ENCODE measurements at places on chromosomes 5 and 9.

DNA sequence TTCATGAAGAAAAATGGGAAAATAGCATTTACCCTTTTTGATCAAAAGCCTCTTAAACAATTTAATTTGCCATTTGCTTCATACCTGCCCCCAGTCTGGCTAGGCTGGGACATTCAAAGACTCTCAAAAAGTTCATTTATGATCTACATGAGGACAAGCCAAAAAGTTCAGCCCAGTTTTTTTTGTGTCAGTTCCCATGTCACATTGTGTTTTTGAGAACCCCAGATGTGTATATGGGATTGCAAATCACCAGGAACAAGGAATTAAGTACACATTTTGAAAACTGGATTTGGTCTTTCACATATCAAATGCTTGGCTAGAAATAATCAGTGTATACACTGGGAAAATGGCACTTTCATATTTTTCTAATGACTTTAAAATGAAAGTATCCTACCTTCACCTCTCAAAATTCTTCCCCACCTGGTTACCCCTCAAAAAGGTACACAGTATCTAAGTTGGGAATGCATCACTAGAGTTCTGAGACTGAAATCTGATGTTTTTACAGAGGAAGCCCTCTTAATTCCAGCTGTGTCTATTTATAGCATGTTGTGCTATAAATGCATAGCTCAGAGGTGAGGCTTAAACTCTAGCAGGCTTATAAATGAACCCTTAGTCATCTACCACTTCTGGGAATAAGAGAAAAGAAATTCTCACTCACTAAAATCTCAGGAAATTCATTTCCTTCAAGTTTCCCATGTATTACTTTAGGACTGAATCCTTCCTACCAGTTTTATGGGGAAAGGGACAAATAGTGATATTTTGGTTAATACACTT lies 9.3 kb downstream of the STOM start:
- no peak for DNase-seq

DNA sequence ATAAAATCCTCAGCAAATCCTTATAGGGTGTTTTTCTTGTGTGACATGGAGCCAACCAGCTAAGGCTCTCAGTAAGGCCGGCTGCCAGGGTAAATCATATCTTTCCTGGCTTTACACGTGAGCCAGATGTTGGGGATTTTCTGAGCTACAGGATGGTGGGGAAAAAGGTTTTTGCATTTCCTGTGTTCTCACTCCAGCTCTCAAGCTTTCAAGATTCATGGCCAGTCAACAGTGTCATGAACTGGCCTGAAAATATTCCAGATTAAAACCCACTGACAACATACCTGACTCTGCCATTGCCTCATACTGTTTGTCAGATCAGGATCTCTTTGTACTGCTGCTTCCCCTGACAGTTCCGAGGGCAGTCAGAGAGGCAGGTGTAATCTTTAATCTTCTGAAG lies 306.9 kb downstream of the GLIS3 start:
- no peak for DNase-seq

GRCh38 chr9:136666372-136667213 lies 3.9 kb downstream of the EGFL7 start:
- no peak for DNase-seq

GRCh38 chr9:73180403-73180802 lies 28.7 kb downstream of the ANXA1 start:
- DNase-seq: no peak

- peak; percentile 55 for DNase-seq
These were observed 457.9 kb downstream of the ENC1 start for GRCh38 chr5:74182603-74183002.

- DNase-seq: peak; percentile 67
These were observed 1.4 kb downstream of the OTULIN start for GRCh38 chr5:14665949-14666348.

- DNase-seq: peak; percentile 58
These were observed 480 bp downstream of the LMNB1 start for GRCh38 chr5:126777257-126777974.

DNA sequence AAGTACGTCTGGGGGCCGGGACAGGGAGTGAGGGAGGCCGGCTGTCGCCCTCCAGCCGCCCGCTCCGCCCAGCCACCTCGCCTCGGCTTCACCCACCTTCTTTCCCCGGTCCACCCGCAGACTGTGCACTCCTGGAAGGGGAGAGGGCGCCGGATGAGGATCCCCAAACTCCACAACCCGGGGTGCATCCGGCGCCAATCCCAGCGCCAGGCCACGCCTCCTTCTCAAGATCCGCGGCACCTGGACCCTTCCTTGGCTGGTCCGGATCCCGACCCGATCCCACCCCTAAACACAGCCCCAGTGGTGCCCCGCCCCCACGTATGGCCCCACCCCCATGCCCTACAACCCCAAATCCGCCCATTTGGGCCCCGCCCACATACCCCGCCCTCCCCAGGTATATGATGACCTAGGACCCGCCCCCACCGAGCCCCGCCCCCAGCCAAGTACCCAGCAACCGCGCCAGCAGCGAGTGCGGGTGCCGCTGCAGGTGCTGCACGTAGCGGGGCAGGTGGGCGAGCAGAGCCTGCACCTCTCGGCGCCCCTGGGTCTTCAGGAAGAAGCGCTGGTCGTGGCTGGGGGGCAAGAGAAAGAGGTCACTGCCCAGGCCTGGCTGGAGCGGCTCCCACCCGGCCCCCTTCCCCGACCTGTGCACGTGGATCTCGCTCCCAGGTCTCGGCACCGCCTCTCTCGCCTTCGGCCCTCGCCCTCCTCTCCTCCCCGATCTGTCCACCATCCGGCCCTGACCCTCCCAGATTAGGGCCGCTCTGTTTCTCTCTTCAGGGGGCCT lies 3.2 kb downstream of the PIP5KL1 start:
- peak; percentile 82 for DNase-seq

DNA sequence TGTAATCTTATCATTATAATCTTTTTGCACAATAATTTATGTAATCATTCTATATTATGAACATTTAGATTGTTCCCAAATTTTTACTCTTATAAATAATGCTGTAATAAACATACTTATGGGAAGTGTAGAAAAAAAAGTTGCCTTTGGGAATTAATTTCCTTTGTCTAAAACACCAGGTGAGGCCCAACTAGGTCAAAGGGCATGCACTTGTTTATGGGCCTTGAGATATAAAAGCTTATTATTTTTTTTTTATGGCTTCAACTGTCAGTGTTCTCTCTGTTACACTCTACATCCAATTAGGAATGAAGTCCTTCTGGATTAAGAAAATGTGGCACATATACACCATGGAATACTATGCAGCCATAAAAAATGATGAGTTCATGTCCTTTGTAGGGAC lies 6.5 kb upstream of the PRLR start:
- DNase-seq: no peak

DNA sequence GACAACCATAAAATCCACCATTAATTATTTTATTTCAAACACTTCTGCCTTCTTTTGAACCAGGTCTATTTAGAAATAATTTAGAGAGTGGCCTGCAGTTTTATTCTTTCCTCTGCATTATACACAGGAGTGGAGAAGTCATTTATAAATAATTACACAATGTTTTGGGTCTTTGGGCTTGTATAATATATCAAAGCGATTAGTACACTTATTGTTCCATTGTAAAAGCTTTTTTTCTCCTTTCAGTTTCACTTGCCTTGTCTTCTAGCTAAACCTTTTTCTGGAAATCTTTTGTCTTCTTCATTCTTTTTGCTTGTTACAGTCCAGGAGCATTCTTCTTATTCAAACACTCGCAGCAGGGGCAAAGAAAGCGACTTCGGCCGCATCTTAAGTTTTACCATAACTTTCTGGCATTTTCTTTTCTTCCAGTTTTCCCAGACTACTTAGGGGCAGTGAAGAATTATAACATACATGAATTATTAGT lies 7.3 kb upstream of the NEUROG1 start:
- DNase-seq: no peak

DNA sequence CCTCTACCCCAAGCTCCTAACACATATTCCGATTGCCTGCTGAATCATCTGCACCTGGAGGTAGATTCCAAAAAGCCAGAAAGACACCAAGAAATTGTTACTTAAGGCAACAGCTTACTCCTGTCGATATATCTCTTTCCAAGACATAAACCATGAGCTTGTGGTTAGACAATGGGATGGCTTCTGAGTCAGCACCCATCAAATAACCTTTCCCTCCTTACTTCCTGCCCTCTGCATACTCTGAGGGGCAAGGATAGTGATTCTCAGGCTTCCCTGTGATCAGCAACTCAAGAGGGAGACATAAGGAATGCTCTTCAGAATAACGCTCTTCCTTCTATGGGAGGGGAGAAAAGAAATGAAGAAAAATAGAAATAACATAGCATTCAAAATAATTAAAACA lies 70.9 kb downstream of the TMEM215 start:
- no peak for DNase-seq

DNA sequence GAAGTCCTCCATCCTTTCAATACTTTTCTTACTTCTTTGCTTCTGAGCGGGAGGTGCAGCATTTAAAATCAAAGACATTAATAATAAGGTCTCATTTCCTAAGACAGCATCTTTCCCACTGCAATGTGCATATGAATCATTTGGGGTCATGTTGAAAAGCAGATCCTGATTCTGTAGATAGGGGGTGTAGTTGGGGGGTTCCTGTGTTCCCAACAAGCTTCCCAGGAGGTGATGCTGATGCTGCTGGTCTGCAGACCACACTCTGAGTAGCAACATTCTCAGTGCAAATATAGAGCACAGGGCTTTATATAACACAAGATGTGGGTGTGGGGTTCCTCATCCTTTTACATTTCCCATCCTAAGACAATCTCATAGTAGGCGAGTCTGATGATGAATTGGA lies 126.5 kb upstream of the PALM2AKAP2 start:
- DNase-seq: no peak

DNA sequence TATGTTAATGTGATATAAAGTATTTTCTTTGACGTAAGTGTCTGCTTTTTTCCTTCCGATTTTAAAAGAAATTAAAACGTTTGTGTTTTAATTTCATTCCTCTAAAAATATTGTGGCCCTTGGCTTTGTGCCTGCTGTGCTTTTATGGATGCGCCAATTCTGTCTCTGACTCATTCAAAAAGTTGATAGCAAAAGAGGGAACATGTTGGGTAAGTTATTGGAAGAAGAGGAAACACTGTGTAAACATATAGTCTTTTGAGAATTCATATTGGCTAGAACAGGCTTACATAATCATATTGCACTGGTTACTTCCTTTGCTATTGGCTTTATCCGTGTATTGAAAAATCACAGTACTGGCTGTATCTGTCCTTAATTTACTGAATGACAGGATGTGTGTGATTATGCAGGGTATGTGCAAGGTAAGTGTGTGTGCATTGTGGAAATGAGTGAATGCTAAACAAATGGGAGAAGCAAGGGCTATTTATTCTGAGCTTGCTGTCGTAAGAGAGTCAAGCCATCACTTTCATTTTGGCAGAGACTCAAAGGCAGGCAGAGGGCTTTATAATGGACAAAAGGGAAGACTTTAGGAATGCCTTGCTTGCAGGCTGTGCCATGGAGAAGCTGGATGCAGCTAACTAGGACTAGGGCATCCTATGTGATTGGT lies 67.8 kb downstream of the SGCD start:
- no peak for DNase-seq

DNA sequence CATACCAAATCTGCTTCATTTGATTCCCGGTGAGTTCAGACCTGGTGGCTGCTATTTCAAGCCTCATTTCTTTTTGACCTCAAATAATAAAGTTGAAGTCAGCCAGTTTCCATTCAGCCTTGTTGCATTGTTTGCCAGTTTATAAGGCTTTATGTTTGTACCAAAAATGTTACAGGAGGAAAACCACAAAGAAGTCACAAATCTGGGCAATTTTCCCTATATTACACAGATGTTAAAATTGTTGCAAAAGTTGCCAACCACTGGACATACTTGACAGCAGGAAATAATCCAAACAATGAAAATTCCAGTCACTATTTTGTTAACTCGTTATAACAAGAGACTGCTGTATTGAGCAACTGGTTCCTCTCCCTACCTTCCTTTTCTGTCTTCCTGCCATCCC lies 1325.0 kb upstream of the DMAC1 start:
- no peak for DNase-seq

GRCh38 chr9:123435471-123435870 lies 79.5 kb downstream of the CRB2 start:
- DNase-seq: no peak

- no peak for DNase-seq
These were observed 69.8 kb downstream of the CNTLN start for GRCh38 chr9:17204611-17205152.

- DNase-seq: no peak
These were observed 184.6 kb upstream of the MAP1B start for GRCh38 chr5:71922584-71923106.

- DNase-seq: no peak
These were observed 13.6 kb upstream of the LAMC3 start for GRCh38 chr9:130995086-130996011.

GRCh38 chr9:21997480-21997879 lies 2.9 kb downstream of the CDKN2B-AS1 start:
- DNase-seq: no peak

DNA sequence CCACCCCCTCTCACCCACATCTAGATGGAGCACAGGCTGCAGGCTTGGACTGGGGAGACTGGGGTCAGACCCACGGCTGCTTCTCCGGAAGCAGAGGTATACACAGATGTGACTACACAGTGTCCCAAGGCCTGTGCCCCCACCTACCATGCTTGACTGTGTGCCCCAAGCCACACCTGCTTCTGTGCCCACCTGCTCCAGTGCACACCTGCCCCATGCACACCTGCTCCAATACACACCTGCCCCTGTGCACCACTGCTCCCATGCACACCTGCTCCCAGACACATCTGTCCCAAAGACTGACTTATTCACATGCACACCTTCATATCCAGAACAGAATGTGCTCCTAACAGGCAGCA lies 5.5 kb upstream of the COL5A1 start:
- DNase-seq: no peak

- no peak for DNase-seq
These were observed 281.3 kb upstream of the PANK3 start for GRCh38 chr5:168860503-168860902.

GRCh38 chr5:150189728-150190502 lies at the start of gene SLC6A7:
Gene SLC6A7 (plus strand): TSS chr5:150190062. CDS start chr5:150190328, 266 bp downstream.
- DNase-seq: no peak

DNA sequence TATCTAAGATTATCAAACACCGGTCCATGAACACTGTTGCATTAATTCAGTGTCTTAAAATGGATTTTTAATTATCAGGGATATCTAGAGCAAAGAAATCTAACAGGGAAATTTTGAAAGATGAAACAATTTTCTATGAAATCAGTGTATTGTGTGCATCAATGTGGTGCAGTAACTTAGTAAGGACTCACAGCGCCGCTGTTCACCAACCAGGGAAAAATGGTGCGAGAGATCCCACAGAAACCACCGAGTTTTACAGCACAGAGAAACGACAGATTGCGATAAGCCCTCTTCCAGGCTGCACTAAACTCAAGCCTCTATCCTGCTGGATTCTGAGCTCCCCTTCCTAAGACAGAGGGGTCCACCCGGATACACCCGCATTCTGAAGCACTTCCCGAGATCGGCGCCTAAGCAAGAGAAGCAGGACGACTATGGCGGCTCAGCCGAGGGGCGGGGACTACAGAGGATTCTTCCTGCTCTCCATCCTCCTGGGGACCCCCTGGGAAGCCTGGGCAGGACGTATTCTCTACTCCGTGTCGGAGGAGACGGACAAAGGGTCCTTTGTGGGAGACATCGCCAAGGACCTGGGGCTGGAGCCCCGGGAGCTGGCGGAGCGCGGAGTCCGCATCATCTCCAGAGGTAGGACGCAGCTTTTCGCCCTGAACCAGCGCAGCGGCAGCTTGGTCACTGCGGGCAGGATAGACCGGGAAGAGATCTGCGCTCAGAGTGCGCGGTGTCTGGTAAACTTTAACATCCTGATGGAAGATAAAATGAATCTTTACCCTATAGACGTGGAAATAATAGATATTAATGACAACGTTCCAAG lies at the start of gene PCDHGA7:
PCDHGA7 (plus strand) TSS at position 274 of the 826 bp plus-strand sequence; CDS start at position 432, 158 bp downstream.
- DNase-seq: no peak

- DNase-seq: no peak
These were observed 7.2 kb downstream of the EPB41L4A start for GRCh38 chr5:112411903-112412302.

Data from stimulated activated CD4-positive, alpha-beta T cell treated with anti-CD3 and anti-CD28 coated beads, Interleukin-15, amount 100 ng/mL, for 24 hours (primary cell).